Lower lobe of right lung (tissue), 2 donors: ENCODE measurements at places on chromosomes 1 and 21. TPM values are rescaled to one million over a fixed set of nuclear protein-coding genes. Genes with fewer than 3 reads are reported as not detected.

The TNFRSF1B gene
- 67.0 TPM for total RNA-seq

The LCE6A gene
- total RNA-seq, result not detected

The SF3B4 gene
- total RNA-seq, result 45.5 TPM

The SUSD4 gene
- 3.7 TPM for total RNA-seq

The TEX38 gene
- total RNA-seq, result not detected

The CYP4Z1 gene
- 1.4 TPM for total RNA-seq

The GBP1 gene
- 54.2 TPM for total RNA-seq

The CREG1 gene
- 161 TPM for total RNA-seq

The VSIG8 gene
- total RNA-seq, result 0.35 TPM

The DISC1 gene
- 13.6 TPM for total RNA-seq

The CA14 gene
- 0.38 TPM for total RNA-seq

The BEST4 gene
- 1.7 TPM for total RNA-seq

The PPP2R5A gene
- total RNA-seq, result 91.5 TPM

The GJA4 gene
- 16.1 TPM for total RNA-seq

The AGRN gene
- 114 TPM for total RNA-seq

The NPHS2 gene
- not detected for total RNA-seq

The UTS2 gene
- total RNA-seq, result not detected

The PHGDH gene
- total RNA-seq, result 60.8 TPM

The OR2T29 gene
- not detected for total RNA-seq

The RIIAD1 gene
- not detected for total RNA-seq
